ENCODE measurements at places on chromosomes 6 and 20.
A peak's percentile ranks its signal among the peaks of the same experiment; 100 is the strongest.

GRCh38 chr20:9011121-9011520, 57.8 kb upstream of the PLCB4 start:
- no peak for DNase-seq

DNA sequence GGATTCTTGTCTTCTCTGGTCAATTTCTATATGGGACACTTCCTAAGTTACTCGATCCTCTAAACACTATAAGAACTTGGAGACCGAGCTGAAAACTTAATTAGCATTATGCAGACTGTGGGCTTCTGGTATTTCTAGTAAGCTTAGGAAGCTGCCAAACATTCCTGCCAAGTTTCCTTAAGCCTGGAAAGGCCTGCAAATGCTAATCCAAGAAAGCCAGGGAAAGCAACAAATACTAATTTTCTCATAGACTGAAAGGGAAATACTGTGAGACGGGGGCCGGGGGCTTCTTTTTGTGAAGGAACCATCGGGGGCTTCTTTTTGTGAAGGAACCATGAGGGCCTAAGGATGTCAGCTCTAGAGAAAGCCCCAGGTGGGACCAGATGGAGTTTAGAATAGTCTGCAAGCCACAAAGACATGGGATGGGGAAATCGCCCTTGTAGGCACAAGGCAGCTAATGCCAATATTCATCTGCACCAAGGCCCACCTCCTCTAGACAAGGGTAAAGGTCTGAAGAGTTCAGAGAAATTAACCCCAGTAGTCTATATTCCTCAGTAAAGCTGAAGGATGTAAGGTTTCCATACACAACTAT, 332.4 kb upstream of the PRDM1 start:
- no peak for DNase-seq

GRCh38 chr6:21604081-21604480, 10.5 kb downstream of the SOX4 start:
- DNase-seq: no peak

DNA sequence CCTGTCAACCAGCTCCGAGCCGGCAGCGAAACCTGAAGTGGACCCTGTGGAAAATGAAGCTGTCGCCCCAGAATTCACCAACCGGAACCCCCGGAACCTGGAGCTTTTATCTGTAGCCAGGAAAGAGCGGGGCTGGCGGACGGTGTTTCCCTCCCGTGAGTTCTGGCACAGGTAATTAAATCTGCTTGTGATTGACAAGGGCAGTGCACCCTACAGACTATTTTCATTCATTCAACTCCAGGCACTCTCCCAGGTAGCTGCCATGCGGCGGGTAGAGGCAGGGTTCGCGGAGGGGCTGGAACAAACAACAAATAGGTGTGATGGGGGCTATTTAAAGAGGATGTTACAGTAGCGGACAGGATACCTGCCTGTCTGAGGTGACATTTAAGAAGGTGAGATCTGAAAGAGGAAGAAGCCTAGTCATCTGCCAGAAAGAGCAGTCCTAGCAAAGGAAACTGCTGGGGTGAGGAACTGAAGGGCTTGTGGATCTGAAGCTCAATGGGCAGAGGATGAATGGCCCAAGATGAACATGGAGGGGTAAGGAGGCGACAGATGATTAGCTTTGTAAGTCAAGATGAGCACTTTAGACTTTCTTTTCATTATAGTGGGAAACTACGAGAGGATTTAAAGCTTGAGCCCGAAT, 810 bp downstream of the MRPL18 start:
- no peak for DNase-seq

DNA sequence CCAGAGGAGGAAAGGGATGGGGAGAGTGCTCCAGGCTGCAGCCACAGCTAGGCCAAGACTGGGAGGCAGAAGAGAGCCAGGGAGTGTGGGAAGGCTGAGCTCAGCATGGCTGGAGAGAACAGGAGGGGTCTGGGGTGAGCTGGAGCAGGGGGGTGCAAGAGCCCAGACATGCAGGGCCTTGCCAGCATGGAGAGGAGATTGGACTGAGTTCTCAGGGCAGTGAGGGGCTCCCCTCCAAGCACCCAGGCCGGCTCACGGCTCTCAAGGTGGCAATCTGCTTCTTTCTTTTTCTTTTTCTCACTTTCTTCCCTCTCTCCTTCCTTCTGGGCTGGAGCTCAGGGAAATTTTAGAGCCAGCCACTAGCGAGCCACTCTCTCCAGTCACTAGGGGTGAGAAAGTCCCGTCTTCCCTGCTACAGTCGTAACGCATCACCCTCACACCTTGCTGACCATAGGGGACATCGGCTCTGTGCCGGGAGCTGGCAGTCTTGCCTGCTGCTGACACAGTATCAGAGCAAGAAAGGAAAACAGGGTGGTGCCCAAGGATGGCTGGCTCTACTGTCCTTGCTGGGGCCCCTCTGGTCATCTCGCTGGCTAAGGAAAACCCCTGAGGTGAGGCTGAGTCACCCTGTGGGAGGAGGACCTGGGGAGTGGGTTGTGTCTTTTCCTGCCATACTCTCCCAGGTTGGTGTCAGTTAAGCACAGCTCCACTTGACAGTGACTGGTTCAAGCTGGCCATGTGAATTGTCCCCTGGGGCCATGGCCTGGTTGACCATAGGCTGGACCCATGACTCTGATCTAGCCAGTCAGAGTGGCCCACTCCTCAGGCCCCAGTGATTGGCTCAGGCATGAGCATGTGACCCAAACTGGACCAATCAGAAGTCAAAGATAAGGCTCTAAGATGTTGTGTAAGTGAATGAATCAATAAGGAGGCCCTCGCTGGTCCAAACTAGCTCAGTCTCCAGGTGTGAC, 135.1 kb upstream of the PMEPA1 start:
- no peak for DNase-seq

DNA sequence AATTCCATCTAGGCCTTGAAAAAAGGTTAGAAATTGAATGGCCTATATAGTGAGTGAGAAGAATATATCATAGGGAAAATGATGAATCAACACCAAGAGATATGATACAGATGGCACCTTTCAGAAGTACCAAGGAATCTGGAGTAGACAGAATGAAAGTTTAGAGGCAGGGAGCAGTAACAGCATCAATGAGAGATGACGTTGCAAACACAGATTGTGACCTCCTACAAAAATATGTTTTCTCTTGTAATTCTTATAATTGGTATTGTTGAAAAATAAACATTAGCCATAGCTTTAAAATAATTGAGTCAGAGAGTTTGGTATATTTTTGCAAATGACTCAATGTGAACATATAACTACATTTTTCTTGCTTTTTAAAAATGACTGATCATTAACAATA, 1223.1 kb upstream of the GJE1 start:
- DNase-seq: no peak

DNA sequence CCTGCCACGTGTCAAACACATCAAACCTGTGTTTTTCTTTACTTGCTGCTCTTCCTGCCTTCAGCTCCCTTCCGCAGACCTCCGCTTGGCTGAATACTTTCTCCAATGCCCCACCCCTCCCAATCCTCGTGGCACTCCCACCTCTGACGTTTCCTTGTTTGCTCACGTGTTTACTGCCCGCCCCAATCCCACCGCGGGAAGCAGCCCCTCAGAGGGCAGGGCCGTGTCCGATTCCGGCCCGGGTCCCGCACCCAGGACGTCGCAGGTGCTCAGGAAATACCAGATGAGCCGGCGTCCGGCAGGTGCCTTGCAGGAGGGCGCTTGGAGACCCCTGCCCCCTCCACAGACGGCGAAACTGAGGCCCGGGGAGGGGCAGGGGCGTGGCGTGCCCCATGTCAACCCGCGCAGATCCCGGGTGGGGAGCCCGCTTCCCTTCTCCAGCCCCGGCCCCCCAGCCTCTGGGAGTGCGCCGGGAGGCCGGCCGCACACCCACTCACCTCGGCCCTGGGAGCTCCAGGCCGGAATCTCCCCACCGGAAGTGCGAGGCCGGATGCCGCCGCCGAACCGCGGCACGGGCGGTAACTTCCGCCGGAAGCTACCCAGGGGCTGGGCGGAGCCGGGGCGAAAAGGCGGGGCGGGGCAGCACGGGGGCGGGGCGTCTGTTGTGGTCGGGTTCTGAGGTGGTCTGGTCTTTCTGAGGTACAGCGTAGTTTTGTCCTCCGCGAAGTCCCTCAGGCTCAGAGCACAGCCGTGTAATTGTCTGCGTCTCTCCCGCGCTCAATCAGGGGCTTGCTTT, 42.3 kb downstream of the ELMO2 start:
- peak; percentile 77 for DNase-seq

DNA sequence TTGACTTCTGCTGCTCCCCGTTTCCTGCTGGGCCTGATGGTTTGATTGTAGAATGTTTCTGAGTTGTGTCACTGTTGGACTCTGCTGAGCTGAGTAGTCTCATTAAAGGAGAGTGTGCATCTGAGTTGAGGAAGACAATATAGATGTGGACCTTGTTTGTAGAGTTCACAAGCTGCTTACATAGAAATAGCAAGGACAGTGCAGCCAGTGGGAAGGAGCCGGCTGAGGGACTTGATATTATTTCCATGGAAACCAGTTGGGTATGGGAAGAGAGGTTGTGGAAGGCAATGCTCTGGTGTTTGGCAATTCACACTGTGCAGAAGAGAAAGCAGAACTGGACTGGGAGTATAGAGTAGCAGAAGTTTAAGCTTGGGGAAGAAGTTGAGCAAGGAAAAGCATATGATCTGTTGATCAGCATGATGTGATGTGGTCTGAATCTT, 14.8 kb downstream of the IGF2R start:
- DNase-seq: no peak

- DNase-seq: no peak
Measured at GRCh38 chr20:49505518-49505917, 23.1 kb upstream of the KCNB1 start.

- DNase-seq: no peak
Measured at GRCh38 chr6:156816505-156816904, 39.3 kb downstream of the ARID1B start.

GRCh38 chr6:57221191-57221935, 744 bp downstream of the RAB23 start:
- DNase-seq: no peak

GRCh38 chr20:46423882-46424482, 17.6 kb upstream of the ELMO2 start:
- no peak for DNase-seq

DNA sequence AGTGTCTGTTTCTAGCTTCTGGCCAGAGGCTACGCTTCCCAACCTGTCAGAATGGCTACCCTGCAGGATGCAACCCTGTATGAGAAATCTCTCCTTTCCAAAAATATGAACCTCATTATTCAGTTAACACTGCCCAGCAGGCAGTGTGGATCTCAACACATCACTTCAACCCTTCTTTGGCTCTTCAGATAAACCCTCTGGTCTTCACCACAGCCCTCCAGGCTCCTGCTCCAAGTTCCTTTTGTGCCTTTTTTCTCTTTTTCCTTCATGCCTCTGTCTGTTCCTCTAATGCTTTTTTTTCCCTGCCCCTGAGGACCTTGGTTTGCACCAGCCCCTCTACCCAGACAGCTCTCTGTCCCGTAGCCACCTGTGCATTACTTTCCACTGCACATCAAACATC, 207.4 kb downstream of the MYLK4 start:
- no peak for DNase-seq

DNA sequence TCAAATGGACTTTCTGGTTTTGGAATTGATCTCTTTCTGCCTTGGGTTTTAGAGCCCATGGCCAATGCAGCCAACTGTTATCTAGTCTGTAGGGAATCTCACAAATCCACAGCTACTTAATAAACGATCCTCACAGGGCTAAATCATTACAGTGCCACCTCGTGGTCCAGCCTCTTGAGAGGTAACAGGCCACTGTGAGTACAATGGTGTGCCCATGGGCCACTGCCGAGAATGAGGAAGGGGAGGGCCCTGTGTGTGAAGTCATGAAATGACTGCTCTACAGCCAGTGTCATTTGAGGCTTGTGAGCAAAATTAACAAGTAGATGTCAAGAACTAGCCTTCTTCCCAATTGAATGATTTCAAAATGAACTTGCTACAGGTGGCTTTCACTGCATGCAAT, 54.3 kb upstream of the GMPR start:
- no peak for DNase-seq
